ENCODE measurements at places on chromosomes 12 and 14.

GRCh38 chr14:36505892-36506731, 13.9 kb downstream of the NKX2-1 start:
- no peak for DNase-seq

DNA sequence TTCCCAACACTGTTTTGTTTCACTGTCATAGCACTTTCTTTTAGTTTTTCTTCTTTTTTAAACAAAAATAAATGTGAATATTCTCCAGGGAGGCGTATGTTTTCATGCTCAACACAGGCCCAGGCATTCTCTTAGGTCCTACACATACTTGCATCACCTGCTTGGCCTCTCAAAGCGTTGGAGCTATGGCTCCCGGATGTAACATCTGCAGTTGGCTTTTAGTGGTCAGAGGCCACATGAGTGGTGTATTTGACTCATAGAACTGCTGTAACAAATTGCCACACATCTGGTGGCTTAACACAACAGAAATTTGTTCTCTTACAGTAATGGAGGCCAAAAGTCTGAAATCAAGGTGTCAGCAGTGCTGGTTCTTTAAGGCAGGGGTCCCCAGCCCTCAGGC, 44.6 kb upstream of the VRK1 start:
- DNase-seq: no peak

DNA sequence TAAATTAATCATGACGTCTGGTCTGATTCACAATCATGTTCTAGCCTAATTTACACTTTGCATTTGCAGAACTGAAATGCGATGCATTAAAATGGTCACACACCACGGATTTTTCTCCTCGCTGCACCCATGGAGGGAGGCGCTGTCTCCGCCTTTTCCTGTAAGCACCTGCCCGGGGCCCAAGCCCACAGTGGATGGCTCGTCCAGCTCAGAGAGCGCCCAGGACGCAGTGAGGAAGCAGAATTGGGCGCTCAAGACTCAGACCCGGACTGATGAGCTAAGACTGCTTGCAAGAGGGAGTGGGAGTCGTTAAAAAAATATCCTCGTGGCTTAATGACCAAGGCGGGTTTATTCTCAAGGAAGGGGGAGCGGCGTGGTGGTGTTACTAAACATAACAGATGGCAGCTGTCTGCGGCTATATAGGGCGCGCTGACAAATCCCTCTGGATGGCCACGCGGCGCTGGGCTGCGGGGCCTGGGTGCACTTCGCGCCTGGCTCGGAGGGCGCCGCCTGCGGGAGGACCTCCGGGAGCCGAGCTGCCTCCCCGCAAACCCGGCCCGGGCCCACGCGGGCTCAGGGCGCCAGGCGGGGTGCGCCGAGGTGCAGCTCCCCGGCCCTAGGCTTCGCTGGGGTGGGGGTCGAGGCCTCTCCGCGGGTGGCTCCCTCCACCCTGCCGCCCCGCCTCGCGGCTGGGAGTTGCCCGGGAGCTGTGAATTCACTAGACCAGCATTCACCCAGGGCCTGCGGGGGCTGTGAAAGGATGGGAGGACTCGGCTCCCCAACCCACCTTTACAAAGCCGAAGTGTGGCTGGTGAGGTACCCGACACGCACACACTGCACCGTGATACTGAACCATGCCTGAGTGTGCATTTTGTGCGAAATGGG, 78.7 kb downstream of the PPM1A start:
- peak; percentile 20 for DNase-seq

DNA sequence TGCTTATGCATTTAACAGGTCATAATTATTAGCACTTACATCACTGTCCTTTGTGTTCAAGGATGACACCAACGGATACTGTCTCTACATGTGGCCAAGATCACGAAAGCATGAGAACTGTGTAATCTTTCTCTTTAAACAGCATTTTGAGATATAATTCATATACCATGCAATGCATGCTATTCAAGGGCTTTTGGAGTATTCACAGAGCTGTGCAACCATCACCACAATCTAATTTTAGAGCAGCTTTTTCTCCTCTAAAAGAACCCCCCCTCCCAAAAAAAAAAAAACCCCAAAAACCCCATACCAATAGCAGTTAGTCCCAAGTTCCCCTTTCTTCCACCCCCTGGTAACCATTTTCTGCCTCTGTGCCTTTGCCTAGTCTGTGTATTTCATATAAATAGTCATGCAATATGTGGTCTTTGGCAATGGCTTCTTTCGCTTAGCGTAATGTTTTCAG, 60.6 kb downstream of the SPRING1 start:
- no peak for DNase-seq

DNA sequence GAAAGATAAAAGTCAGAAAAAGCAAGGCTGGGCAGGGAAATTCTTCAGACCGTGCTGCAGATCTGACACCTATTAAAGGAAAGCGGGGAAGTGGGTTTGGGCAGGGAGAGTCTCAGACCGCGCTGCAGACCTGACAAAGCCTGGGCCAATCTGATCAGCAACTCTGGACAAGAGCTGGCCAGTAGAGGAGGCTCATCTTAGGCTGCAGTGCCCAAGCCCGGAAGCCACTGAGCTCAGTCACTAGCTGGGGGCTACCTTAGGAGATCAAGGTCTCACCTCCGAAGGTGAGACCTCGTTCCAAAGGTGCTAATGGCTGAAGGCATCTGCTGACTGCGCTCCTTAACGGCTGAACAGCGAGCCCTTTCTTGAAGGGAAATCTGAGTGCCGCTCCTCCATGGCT, 60.2 kb downstream of the SINHCAF start:
- DNase-seq: no peak

DNA sequence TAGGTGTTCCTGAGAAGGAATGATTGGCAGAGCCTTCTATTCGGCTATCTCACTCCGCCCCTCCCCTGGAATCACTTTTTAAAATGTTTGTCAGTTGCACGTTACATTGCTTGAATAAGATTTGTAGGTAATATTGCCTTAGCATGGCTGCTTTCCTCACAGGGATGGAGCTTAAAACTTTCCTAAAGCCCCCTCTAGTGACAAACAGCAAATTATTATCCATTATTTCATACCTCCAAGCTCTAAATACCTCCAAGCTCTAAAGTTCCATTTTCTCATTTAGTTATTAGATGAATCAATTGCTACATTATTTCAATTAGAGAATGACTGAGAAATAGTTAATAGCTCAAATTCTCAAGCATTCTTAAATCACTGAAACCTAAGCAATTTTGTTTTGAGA, 5.1 kb upstream of the SPATA7 start:
- DNase-seq: peak; percentile 15

DNA sequence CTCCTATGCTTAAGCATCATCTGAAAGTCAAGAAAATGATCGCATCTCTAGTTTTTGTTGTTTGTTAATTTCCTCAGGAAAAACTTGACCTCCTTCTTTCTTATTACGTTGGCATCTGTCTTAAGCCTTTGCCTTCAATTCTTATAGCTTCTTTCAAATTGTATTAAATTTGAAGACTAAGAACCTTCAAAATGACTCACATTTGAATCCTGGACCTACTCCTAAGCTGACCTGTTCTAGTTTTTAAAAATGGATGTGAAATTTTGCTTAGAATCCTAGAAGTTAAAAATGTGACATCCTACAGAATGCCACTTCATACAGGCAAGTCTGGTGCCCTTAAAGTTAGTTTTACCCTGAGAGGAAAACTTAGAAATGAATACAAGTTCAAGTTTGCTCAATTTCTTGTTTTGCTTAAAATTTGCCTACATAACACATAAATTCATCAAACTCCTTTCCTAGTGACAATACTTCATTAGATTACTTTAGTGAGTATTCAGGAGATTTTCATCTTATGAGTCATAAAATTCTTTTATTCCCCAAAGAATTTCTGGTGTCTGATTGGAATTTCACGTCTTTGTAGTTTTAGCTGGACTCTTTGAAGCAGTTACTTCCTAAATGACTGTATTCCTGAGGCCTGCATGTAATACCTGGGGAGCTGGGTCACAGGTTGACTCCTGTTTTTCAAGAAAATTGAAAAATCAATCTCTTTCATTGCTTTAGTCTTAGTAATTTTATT, 152.3 kb downstream of the MSRB3 start:
- DNase-seq: peak; percentile 79

GRCh38 chr14:49164074-49164473, 422.1 kb downstream of the RPS29 start:
- no peak for DNase-seq

DNA sequence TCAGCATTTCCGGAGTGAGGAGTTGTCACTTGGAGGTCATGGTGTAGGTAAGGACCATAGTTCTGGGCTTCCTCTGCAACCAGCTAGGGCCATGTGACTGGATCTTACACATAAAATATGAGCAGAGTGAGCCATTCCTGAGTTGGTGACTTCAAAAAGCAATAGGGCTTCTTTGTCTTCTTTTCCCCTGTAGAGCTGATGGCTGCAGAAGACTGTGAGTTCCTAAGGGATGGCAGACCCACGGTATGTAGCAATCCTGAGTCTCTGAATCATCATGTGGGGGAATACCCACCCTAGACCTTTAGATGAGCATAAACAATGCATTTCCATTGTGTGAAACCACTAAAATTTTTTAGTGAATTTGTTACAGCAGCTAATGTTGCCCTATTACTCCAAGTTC, 151.1 kb upstream of the TBX3 start:
- peak; percentile 90 for DNase-seq

GRCh38 chr12:5718680-5719079, 226.4 kb downstream of the ANO2 start:
- no peak for DNase-seq

- no peak for DNase-seq
Measured at GRCh38 chr12:22627371-22627770, 2.4 kb downstream of the ETNK1 start.

- DNase-seq: no peak
Measured at GRCh38 chr14:105533391-105533790, 7.0 kb downstream of the TMEM121 start.

GRCh38 chr12:124774462-124775167, 89.0 kb downstream of the SCARB1 start:
- peak; percentile 99 for DNase-seq

DNA sequence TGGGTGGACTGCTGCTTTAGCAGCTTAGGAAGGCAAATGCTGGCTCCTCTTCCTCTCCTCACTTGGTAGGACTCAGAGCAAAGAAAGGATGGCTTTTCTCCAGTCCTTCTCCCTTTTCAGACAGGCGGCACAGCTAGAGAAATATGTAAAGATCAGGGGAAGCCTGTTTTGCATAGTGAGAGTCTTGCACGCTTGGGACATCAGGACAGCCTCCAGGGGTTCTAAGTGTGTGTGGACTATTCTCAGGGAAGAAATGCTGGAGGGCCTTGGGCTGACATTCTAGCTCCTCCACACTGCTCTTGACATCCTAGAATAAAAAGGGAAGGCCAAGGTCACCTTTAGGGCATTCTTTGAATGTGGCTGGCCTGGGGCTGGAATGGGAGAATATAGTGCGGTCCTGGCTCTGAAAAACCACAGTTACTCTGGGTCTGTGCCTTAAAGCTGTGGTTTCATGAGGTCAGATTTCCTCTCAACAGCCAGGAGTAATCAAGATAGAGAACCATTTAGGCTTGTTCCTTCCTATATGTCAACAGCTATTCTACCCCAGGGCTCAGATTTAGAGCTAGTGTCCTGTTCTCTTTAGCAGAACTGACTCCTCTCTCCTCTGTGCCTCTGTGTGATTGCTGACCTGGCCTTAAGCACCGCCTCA, 24.3 kb downstream of the CMA1 start:
- peak; percentile 6 for DNase-seq

GRCh38 chr12:27960821-27961220, 11.7 kb downstream of the PTHLH start:
- DNase-seq: no peak

- DNase-seq: no peak
Measured at GRCh38 chr14:101086926-101087325, 183.4 kb upstream of the RTL1 start.

GRCh38 chr12:20716037-20716436, 20.9 kb downstream of the SLCO1C1 start:
- DNase-seq: no peak

- no peak for DNase-seq
Measured at GRCh38 chr12:19979584-19979983, 388.8 kb upstream of the PDE3A start.

DNA sequence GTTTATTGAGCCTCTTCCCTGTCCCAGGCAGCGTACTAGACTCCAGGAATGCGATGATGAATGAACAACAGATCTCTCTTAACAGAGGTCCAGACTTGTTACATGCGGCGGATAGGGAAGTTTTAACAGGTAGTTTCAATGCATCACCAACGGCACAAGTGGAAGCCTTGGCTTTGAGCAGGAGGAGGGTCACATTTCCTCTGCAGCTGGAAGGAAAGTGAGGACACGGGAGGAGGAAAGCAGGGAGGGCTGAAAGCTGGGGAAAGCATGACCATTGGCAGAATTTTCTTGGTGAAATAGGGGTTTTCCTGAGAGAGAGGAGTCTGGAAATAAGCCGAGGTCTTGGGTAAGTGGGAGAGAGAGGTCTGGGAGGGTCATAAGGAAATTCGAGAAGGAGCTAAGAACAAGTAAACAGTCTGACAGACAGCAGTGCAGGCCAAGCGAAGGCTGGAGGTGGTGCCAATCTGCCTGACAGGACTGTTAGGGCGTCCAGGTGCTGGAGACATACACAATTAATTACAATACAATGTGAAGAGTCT, 15.4 kb downstream of the BHLHE41 start:
- DNase-seq: no peak

DNA sequence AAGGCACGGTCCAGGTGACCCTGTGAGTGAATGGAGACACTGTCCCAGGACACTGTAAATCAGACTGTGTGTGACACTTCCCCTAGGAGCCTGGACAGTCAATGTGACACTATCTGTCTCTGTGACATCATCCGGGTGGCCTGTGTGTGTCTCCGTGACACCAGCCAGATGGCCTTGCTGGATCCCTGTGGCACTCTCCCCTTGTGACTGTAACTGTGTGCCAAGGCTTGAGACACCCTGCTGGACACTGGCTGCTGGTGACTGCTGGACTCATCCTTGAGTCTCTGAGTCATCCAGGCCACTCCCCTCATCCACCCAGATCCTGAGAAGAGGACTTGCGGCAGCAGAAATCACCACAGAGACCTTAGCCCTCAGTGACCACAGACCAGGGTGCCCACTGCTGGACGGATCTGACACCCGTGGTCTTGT, 51.6 kb downstream of the MVK start:
- no peak for DNase-seq

DNA sequence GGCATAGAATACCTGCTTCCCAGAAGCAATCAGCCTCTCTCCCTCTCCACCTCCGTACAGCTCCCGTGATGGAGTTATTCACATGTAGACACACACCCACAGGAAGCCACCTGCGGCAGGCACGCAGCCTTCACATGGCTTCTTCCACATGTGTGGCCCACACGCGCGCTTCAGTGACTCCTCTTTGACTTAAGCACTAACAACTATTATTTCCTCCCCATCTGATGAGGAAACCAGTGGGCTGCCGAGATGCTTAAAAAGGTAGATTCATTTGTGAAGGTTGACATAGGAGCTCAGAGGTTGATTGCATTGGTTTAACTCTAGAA, 69.3 kb downstream of the PRMT8 start:
- no peak for DNase-seq

- peak; percentile 9 for DNase-seq
Measured at GRCh38 chr12:41184864-41185263, 3.3 kb upstream of the PDZRN4 start.

- no peak for DNase-seq
Measured at GRCh38 chr14:50865391-50866076, 6.3 kb upstream of the ABHD12B start.

DNA sequence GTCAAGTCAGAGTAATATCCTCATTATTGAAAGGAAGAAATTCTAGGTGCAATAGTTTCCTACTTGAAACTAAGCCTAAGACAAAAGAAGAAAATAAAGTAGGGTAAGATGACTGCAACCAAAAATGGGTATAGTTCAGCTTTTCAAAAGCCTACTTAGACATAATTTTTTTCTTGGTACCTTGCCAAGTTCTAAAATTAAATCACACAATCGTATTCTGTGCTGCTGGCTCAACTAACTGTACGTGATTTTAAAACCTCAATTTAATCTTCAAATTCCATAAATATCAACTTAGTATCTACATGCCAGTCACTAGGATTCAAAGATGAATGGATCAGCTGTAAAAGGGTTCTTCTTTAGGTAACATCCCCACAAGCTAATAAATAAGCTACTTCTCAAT, 56.9 kb downstream of the SCAF11 start:
- no peak for DNase-seq
